NCI-H1930 (cell line): ENCODE measurements at places on chromosomes 1 and 21.

DNA sequence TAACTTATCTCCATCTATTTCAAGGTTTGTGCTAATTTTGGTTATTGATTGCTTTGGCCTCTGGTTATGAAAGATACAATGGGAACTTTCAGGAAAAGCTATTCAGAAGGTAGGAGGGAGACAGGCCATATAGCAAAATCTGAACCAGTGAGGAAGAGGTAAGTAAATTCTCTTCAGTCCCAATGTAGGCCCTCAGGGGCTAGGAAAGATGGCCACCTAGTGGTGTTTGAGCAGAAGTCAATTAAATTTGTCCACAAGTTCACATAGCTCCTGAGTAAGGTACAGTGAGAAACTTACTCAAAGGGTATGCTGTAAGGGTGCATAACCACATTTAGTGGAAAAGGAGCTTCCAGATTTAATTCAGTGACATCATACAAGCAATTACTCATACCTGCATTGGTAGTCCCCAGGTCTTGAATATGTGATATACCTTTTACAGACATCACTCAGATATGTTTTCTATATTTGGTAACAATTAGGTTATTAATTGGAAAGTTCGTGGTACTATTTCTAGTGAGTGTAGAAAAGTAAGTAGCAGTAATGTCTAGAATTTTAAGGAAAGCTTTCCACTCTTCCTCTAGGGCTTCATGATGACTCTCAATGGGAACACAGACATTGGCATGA lies 21.4 kb upstream of the FMO1 start:
- DNase-seq, result peak; percentile 38

DNA sequence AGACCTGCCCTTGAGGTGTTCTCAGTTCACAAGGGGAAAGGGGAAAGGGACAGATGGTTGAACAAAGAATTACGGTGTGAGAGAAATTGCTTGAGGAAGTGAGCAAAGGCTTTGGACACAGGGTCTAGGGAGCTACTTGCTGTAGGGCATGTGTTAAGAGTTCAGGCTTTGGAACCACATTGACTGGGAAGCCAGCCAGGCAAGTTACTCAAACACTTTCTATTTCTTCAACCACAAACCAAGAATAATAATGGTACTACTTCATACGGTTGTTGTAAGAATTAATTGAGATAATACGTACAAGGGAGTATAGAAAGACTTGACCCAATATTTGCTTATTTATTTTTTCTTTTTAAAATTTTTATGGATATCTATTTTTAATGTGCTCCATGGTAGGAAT lies 26.6 kb downstream of the AK4 start:
- DNase-seq, result no peak

GRCh38 chr1:72938408-72938807 lies 656.1 kb upstream of the NEGR1 start:
- DNase-seq, result no peak

- DNase-seq, result no peak
These were observed 10.0 kb downstream of the YBEY start for GRCh38 chr21:46295996-46296752.

DNA sequence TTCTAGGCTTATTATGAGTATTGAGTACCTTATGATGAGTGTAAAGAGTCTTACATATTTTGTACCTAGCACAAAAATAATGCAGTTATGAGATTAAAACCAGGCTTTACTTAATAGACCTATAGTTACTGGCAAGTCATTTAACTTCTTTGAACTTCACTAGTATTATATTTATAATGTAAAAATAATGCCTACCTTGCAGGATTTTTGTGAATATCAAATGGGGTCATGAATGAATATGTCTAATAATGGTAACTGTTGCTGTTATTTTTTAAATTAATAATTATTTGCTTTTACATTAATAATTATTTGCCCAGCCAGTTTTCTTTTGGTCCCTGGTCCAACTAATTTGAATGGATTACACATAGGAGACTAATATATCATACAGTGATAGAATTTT lies 242.5 kb downstream of the GPR52 start:
- no peak for DNase-seq

DNA sequence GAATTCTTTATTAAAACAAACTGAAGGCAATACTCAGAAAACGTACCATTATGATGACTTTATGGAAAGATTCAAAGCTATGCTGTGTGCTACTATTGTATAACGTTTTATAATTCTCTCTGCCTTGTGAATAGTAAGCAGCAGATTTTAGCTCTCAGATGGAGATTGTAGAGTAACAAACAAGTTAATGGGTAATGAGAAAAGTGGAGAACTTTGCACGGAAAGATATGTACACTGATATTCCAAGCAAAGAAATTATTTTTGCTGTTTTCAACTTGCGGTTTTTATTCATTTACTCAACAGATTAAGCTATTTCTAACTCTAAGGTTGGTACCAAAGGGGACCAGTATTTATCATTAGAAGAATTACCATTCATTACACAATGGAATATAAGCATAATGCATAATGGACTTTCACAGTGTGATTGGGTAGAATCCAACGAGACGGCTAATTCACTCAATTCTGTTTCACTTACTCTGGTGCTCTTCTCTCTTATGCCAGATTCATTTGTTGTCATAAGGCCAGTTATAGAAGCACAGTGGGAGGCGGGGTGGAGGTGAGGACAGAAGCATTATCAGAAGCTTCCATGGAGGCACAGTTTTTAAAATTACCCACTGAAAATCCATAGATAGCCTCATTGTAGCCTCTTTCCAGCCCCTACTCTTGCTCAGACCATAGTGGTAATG lies 38.6 kb downstream of the ATP1B1 start:
- peak; percentile 63 for DNase-seq

- no peak for DNase-seq
These were observed 37.0 kb downstream of the DMAP1 start for GRCh38 chr1:44250068-44250781.

DNA sequence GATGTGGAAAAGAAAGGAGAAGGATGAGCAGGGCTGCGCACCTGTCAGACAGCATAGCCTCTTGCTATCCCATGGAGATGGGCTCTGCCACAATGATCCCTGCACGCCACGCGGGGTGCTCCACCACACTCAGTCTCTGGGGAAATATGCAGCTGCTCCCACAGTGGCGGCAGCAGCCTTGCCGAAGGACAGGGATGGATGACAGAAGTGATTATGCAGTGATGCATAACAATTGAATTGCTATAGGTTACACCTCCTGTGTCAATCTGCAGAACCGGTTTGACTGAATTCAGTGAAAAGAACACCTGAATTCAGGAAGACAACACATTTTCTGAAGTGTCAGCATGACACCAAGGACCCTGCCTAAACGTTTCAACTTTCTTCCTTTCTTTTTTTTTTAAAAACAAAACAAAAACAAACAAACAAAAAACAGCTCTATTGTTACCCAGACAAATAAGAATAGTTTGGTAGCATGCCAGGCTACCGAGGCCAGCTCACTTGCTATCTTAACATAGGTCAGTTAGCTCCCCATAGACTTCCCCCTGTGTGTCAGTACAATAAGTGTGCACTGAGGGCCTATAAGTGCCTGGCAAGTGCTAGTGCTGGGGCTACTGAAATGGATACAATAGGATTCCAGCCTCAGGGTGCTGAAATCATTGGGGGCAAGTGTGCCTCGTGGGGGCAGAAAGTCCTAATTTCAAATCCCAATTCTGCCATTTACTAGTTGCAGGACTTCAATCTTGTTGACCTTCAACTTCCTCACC lies 127.6 kb upstream of the LMO4 start:
- no peak for DNase-seq

GRCh38 chr1:44723064-44723463 lies 7.9 kb downstream of the RNU5D-1 start:
- DNase-seq, result no peak

DNA sequence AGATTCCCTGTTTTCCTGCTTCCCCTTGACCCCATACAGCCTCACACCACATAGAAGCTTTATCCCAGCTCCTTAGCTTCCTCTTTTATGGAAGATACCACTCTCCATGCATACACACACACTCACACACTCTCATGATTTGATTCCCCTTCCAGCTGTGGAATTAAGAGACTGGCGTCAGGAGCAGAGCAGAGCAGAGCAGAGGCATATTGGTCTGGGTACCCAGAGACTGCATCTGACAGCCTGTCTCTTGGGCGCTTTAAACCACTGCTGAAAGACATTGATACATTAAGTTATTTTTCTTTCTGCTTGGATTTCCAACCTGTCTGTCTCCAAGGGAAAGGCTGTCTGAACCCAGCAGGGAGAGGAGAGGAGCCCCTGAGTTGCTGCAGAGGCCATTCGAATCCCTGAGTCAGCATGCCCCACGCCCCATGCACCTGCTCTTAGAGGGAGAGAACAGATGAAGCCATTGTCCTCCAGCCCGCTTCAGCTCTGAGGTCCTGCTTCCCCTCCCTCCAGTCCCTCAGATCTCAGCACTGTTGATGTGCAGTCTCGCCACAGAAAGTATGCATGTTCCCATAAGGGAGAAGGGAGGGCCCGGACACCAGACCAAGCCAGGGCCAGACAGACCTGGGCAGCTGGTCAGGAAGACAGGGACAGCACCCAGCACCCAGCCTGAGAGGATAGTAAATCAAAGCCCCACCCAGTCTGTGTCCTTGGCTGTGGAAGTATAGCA lies 66.7 kb upstream of the GJB5 start:
- DNase-seq, result no peak
